ENCODE measurements at places on chromosomes 3 and 15.

DNA sequence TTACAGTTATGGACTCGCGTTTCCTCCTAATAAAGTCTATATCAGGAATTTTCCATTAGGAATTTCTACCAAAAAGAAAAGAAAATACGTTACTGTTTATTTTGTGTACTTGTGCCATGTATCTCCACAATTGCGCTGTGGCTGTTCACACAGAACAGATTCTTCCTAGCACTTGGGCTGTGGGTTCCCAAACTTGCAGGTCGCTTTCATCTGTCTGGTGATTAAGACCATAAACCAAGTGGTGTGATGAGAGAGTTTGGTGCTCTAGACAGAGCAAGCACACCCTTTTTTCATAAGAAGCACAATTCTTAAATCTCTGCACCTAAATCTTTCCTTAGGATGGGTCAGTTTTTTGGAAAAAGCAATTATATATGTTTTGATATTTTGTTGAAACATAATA, 203.3 kb downstream of the TP63 start:
- DNase-seq, result no peak

GRCh38 chr3:26236531-26236930, 386.0 kb upstream of the LRRC3B start:
- DNase-seq, result no peak

GRCh38 chr15:45386974-45387373, 8.6 kb upstream of the GATM start:
- DNase-seq, result no peak

DNA sequence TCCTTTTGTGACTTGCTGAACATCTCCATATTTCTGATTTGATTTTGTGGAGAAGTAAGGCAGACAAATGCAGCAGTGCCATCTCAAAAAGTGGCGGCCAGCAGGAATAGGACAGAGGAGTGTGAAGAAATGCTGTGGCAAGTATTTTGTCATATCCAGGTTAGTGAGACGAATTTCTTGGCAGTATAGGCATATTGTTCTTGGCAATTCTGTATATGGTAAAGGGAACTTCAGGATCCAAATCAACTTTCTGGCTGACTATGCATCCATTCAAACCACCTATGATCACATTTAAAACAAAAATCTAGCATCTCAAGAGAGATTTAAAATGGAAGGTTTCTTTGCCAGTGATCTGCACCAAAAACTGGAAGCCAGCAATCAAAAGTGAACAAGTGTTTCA, 228.0 kb downstream of the DTWD1 start:
- no peak for DNase-seq

DNA sequence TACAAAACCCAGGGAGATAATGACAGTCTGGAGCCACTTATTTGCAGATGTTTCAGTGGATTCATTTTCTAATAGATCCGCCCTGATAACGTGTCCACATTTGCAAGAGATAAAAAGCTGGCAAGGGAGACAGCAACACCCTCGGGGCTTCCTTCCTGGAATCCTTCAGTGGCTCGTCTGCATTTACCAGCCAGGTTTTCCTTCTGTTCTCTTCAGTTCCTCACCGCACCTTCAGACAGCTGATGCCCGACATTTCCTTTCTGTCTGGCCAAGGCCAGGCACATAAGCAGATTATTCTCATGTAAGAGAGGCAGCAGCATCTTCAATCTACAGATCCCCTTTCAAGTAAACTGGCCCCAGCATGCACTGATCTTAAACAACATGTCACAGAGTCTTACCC, 56.2 kb upstream of the SPATA12 start:
- no peak for DNase-seq

- no peak for DNase-seq
Measured at GRCh38 chr15:69508659-69509058, 56.0 kb downstream of the RPLP1 start.

- DNase-seq, result no peak
Measured at GRCh38 chr15:89329329-89330084, 5.1 kb downstream of the POLG start.

GRCh38 chr15:93644595-93644994, 555.6 kb upstream of the RGMA start:
- no peak for DNase-seq

GRCh38 chr3:143567823-143568222, 280.4 kb downstream of the SLC9A9 start:
- DNase-seq, result no peak

Measured in mesothelial cell of epicardium (in vitro differentiated cells).